CD4-positive, alpha-beta T cell treated with Interleukin-4 for 4 hours (primary cell): ENCODE measurements at places on chromosomes 3 and 15.

- DNase-seq: no peak
These were observed 52.8 kb downstream of the RAF1 start for GRCh38 chr3:12611117-12611516.

GRCh38 chr3:62888180-62888579, 13.0 kb upstream of the CADPS start:
- DNase-seq: no peak

DNA sequence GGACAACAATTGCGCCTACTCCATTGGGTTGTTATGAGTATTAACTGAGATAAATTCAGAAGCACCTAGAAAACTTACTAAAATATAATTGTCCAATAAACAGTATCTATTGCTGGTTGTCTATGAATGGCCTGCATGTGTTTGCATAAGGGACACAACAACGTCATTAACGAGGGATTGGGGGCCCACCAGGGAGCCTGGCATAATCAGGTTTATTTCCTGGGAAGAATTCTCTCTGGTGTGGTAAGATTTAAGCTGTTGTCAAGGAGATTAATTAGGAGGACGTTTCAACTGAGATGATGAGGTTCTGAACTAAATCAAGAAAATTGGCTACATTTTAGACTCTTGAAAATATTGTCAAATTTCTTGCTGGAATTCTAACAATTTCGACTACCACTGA, 176.1 kb upstream of the CDIN1 start:
- DNase-seq: no peak

DNA sequence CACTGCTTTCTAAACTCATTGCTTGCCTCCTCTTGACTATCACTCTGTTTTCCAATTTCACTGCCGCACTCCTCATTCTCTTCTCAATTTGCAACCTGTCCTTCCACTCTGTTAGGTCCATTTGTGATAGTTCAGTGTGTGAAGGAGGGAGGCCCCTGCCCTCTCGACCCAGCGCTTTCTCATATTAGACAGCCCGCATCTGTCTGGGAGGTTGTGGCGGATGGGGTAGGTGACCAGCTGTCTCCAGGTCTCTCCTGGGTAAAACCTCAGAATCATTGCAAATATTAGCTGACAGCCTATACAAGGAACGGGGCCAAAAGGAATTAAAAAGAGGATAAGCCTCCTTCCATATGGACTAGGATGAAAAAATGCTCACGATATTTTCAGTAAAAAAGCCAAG, 358.3 kb downstream of the SHQ1 start:
- DNase-seq: no peak

DNA sequence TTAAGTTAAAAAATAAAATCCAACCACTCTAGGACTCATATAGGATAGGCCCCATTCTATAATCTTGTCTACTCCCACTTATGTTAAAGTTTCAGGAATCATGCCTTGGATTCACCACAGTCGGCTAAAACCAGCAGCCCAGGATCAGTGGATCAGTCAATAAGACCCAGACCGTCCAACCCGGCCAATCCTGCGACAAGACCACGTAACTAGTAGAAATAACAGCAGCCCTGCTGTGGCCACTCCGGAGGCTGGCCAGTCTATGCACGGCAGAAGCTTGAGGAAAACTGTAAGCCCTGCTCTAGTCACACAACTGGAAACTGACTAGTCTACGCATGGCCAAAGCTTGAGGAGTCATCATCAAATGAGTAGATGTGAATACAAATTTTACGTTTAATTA, 12.8 kb upstream of the SLC9C1 start:
- no peak for DNase-seq

DNA sequence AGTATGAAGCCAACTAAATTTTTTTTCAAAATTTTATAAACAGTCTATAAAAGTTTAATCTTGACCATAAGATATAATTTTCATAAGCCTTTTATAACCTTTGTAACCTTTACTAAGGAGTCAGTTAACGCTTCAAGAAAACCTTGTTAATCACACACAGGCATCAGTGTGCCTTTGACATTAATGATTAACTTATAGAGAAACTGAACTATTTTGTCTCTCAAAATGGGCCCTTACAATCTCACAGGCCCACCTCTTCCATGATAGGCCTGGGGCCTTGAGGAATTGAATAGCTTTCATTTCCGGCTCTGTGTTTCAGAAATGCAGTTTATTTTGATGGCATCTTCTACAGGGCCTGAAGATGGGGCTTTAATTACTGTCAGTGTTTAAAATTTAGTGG, 70.1 kb downstream of the CD200 start:
- no peak for DNase-seq

GRCh38 chr3:194637066-194637465, 3.8 kb upstream of the TMEM44 start:
- DNase-seq: no peak

- no peak for DNase-seq
These were observed 260.7 kb upstream of the UMPS start for GRCh38 chr3:124469555-124469954.

GRCh38 chr3:10602271-10602670, 96.9 kb upstream of the ATP2B2 start:
- no peak for DNase-seq

GRCh38 chr15:79849789-79850188, 47.0 kb downstream of the MTHFS start:
- DNase-seq: no peak

DNA sequence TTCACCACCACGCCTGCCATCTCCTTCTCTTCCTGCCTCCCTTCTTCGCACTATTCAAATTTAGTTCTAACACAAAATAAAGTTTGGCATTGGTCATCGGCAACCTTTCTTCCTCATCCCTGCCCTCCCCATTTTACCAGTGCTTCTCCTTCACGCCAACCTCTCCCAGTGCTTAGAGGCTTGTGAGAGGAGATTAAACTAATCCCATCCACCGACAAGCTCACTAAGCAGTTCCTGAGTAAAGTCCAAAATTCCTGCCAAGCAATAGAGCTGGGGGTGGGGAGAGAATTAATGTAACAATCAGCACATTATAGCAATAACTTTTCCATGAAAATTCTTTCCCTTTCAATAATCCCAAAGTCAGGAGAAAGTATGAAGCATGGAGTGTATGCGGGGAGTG, 157.4 kb upstream of the GMNC start:
- no peak for DNase-seq

DNA sequence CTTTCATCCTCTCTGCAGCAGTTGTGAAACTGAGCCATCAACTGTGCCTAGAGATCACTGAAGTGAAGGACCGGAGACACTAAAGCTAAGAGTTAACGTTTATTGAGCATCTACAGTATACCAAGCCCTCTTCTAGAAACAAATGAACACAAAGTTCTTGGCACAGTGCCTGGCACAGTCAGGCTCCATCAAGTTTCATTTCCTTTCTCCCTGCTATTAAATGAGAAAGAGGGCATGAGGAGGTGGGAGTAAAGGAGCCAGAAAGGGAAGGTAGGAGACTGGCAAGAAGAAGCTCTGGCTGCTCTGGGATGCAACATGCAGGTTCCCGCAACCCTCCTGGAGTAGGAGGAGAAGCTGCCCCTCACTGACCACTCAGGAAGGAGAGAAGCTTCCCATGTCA, 30.6 kb downstream of the CYP19A1 start:
- no peak for DNase-seq

DNA sequence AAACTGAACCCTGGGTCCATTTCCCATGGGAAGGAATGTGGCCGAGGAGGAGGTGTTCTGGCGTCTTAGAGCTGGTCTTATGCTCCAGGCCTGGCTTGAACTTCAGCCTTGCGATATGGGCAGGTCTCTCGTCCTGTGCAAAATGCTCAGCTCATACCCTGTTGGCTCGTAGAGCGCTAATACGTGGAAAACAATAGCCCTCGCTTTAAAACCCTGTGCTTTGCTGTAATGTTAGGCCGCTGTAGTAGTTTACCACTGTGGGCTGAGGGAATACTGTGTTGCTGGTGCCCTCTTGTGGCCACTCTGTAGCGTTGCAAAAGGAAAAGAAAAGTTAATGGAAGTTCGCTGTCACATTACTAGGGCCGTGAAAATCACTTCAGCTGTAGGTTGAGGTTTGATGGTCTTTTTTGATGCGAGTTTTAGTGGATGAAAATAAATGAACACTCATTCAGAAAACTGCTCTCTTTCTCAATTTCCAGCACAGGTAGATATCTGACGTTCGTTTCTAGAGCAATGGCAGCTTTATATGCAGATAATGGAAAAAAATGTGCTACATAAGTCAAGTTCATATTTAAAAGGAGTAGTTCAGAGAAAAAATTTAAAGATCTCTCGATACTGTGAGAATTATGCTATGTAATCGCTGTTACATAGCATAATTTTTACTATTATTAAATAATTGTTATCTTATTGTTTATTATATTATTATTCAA, 92.9 kb downstream of the MCTP2 start:
- peak; percentile 68 for DNase-seq

DNA sequence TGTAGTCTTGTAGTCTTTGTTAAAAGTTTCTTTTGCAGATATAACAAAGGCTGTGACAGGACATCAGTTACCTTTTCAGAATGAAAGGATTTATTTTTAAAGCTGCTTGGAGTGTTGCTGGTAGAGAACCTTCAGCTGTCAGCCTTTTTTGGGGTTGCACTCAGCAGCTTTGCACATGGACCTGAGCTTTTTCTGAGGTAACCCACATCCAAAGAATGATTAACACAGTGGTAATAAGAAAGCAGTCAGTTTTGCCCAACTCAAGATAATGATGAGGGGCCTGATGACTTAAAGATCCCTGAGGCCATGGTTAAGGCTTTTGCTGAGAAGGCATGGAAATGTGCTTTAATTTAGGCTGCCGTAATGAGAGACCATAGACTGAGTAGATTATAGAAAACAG, 1042.7 kb downstream of the PLOD2 start:
- no peak for DNase-seq

- no peak for DNase-seq
These were observed 23.7 kb upstream of the FAM98B start for GRCh38 chr15:38430106-38430760.

DNA sequence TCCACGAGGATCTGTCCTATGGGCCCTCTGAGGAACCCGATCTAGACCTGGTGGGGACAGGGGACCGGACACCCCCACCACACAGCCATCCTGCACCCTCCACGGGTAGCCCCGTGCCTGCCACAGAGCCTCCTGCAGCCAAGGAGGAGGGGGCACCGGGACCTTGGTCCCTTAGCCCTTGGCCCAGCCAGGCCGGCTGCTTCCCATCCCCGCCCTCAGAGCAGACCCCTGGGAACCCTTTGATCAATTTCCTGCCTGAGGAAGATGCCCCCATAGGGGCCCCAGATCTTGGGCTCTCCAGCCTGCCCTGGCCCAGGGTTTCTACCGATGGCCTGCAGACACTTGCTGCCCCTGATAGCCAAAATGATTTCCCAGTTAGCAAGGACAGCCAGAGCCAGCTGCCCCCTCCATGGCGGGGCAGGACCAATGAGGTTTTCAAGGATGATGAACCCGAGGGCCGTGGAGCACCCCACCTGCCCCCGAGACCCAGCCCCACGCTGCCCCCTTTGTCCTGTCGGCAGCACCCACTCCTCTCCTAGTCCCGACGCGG, 91.5 kb downstream of the TBC1D2B start:
- no peak for DNase-seq

- no peak for DNase-seq
These were observed 11.1 kb downstream of the TFG start for GRCh38 chr3:100720426-100720825.

- DNase-seq: peak; percentile 12
These were observed 353.3 kb downstream of the LPP start for GRCh38 chr3:188507244-188507720.

- DNase-seq: no peak
These were observed 241.8 kb downstream of the ARRDC4 start for GRCh38 chr15:98202256-98202655.

DNA sequence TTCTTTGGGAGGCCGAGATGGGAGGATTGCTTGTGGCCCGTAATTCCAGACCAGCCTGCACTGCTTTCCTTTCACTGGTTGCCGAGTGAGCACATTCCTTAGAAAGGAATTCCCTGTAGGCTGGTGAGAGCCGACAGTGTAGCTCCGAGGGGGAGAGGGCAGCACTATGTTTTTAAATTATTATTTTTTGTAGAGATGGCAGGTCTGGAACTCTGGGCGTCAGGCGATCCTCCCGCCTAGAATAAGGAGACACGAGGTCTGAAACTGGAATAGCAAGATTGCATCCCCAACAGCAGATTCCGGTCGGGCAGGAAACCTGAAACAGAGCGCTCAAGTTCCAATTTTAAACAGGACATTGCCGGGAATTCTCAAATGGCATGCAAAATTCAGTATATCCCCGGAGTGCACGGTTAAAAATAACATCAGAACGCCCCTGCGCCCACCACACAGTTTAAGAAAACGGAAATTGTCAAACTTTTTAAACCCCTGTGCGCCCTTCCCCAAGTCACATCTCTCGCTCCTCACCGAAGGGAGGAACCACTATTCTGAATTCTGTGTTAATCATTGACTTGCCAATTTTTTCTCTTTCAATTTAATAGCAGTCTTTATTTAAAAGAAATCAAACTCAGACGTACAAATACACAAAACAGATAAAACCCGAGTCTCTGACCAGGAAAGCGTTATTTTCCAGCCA, 643 bp upstream of the RNU5B-1 start:
- no peak for DNase-seq

DNA sequence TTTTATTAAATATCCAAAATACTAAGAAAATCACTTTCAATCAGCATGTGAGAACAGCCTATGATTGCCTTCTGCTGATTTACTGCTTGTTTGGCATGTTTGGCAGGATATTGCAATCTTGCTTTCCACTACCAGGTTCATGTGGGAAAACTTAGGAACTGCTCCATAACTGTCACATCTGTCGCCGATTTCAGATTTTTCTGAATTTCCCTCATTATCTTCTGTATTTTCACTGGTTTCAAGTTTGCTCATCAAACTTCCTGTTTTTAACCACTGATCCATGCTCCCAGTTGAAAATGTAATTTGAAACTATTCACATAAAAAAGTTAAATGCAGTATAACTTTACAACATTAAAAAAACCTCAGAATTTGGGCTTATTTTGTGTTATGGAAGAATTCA, 93.0 kb downstream of the NFKBIZ start:
- DNase-seq: no peak

DNA sequence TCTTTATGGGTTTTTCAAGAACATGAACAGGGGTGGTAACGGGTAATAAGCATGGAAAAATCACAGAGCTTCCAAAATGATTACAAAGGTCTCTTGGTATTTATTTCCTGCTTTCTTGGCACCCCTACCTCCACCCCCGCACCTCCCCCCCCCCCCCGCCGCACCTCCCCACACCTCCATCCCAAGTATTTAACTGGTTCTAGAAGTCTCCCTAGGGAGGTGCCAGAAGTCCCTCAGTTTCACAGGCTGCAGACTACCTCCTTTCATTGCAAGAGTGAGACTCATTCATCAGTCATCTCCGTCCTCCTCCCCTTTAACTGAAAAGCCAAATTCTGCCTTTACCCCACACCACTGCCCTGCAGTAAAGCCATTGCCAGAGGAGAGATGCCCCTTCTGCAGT, 169.4 kb downstream of the ALDH1A2 start:
- DNase-seq: no peak
